AG08396 (cell line): ENCODE measurements at places on chromosomes 3 and 15.
A peak's percentile ranks its signal among the peaks of the same experiment; 100 is the strongest.

DNA sequence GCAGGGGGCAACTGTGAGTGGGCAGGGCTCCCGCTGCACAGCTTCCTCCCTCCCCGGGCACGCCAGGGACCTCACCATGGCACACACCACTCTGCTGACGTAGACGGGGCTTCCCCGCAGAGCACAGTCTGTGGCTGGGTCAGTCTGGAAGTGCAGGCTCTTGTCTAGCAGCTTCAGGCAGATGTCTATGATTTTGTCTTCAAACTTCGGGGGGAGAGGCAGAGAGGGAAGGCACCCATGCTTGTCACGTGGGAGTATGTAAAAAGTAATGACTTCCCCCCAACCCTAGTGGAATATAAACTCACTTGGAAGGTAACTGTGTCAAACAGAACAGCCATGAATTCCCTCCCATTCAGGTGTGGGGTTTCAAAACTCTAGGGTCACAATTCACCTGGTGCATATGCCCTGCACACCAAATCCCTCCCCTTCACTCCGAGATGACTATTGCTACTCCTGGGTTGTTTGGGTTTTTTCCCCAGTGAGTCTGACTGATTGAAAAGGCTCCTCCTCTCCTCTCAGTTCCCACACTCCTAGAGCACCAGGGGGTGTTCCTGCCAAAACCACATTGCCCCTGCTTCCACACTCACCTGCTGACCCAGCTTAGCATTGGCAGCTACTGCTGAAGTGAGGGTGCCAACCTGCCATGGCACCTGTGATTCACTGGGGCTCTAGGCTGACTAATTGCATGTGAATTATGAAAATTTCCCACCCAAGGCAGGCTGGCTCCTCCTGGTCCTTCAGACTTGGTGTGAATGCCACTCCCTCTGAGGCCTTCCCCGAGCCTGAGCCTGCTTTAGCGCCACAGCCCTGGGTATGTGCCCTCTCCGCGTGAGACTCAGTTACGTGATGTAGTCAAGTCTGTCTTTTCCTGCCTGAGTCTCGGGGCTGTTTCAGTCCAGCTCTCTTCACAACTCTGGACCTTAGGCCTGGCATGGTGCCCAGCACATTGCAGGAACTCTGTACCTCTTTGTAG lies 13.0 kb downstream of the TGM5 start:
- DNase-seq = no peak

- peak; percentile 33 for DNase-seq
These were observed 67.2 kb upstream of the TP63 start for GRCh38 chr3:189563853-189564563.

GRCh38 chr3:15476378-15476777 lies 45.1 kb downstream of the COLQ start:
- no peak for DNase-seq

- no peak for DNase-seq
These were observed 15.3 kb upstream of the PLCL2 start for GRCh38 chr3:16869261-16870005.

GRCh38 chr15:69830430-69830829 lies 267.3 kb downstream of the TLE3 start:
- no peak for DNase-seq

GRCh38 chr3:120506828-120507774 lies 56.3 kb upstream of the FSTL1 start:
- DNase-seq = peak; percentile 33

DNA sequence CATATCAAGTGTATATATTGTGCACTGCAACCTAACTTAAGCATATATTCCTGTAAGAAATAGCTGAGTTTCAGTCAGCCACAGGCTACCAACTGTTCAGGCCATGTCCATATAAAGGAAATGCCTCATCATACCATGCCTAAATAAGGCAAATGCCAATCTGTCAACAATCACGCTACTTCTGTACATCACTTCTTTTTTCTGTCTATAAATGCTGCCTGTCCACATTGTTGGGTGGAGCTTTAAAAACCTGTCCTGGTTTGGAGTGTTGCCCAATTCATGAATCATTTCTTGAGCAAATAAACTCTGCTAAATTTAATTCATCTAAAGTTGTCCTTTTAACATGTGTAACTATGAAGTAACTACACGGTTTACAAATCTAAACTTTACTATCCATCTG lies 1091.9 kb downstream of the NSUN3 start:
- no peak for DNase-seq

GRCh38 chr15:83809345-83809744 lies 155.4 kb downstream of the ADAMTSL3 start:
- no peak for DNase-seq
